Activated CD4-positive, alpha-beta T cell treated with anti-CD3 and anti-CD28 coated beads for 24 hours (primary cell): ENCODE measurements at places on chromosomes 4 and X.

DNA sequence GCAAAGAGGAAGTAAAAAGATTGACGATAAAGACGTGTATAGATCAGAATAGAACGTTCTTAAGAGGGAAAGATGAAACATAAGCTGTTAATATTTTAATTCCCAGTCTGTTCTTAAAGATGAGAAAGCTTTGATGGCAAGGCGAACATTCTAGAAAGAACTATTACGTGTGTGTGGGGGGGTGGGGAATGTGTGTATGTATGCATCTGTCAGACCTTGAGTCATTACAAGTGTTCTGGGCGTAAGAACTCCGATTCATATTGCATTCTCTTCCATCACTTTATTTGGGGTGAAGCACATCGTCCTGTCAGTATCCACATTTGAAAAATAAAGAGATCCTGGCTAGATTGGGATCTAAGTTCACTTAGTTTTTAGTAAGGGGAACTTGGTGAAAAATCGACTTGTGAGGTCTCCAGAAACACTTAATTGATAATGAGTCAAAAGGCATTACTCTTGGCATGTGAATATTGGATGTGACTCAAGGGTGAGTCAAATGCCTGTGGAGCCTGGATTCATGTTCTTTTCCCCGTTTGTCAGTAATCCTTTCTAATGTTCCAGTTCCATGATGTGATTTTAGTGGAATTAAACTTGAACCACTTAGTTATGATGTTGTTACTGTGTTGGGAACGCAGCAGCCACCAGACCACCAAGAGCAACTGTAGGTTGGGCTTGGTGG is 3.1 kb downstream of the SMS start:
- DNase-seq: no peak

- no peak for DNase-seq
Measured at GRCh38 chrX:77174680-77175519, 272.3 kb upstream of the FGF16 start.

DNA sequence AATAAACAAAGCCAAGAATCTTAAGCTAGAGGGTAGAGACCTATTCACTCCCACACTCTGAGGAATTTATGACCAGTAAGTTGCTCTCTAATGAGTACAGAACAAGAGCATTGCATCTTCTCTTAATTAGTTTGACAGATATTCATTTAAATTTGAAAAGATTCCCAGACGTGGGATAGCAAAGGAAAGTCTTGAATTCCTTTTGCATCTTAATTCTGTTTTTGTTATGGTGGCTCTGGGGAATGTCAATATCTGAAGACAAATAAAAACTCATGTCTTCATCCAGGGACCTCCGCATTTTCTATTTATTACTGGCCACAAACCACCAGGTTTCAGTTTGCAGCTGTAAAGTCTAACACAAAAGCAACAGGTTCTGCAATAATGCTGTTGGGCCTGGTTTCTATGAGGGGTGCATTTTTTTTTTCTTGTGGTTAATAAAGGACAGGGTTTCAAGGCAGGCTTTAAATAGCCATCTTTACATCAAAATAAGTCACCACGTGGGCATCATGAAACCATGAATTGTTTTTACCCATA is 172.3 kb downstream of the SHROOM3 start:
- no peak for DNase-seq

GRCh38 chrX:7163146-7163677 is 15.3 kb upstream of the PUDP start:
- no peak for DNase-seq

DNA sequence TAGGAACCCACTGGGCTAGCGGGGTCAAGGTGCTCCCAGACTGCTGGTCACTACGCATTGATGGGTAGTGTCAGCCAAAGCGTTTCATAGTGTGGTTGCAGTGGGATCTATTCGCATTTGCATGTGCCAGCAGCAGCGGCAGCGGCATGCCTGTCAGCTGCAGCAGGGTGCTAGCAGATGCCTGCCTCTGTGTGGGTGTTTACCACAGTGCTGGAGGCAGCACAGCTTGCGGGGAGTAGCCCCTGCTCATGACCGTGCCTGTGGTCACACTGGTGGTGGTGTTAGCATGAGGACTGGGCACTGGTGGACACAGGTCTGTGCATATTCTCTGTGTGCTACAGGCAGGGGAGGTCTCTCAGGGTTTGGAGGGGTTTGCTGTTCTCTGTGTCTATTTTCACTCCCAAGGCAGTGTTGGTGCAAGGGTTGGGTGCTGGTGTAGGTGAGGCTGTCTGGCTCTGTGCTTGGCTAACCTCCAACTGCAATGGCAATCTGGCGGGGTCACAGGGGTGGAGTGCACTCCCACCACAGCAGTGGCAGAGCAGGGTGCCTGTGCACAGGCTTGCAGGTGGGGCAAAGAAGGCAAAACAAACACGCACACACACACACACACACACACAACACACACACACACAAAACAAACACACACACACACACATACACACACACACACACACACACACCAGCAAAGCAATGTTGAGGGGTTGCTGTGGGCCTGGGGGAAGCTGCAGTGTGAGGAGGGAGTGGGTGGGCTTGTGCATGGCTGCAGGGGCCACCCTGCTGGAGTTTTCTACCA is 184.4 kb downstream of the GLUD2 start:
- no peak for DNase-seq

DNA sequence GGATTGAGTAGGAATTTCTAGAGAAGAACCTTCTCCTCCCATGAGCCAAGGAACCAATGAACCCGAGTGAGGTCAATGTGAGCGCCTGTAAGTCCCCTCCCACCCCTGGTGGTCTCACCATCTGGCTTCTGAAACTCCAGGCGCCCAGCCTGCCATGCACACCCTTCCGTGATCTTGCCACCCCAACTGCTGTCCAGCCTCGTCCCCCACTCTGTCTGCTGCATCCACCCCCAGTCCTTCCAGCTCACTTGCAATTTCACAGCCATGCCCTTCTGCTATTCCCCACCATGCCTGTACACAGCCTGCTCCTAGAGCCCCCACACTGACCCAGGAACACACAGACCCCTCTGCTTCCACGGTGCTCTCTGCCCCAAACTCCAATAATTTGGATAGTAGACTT is 323.7 kb downstream of the STK32B start:
- DNase-seq: no peak
